Ureter (tissue), 1 donor: ENCODE measurements at places on chromosomes 2 and 18.

DNA sequence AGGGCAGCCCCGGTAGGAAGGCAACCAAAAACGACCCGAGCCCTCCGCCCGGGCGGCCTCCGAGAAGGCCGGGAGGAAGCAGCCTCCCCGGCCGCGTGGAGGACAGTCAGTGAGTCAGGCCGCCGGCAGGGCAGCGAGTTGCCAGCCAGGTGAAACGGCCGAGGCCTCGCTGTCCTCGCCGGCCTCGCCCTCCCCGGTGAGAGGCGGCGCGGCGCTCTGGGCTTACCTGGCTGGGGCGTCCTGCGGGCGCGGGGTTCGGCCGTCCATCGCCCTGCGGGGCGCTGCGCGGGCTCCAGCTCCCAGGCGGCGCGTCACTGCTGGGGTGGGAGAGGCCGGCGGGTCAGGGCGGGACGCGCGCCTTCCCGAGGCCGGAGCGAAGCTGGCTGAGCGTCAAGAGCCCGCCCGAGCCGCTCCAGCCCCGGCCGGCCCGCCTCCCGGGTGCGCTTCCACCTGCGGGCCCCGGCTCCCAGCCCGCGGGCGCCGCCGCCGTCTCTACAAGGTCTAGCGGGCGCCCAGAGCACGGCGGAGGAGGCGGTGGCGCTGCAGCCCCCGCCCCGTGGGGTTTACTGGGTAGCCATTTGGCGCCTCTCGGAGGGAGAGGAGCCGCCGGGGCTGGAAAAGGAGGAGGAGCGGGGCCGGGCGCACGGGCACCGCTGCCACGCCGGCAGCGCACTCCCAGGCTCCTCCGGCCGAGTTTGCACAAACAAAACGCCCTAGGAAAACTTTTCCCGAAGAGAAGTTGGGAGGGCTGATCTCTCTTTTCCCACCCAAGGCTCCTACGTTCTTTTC, 499 bp downstream of the COBLL1 start:
- peak; percentile 77 for DNase-seq

GRCh38 chr2:209147981-209148380, 275.9 kb upstream of the MAP2 start:
- DNase-seq = no peak

- no peak for DNase-seq
Measured at GRCh38 chr18:31325051-31325450, 7.1 kb downstream of the DSG1 start.

DNA sequence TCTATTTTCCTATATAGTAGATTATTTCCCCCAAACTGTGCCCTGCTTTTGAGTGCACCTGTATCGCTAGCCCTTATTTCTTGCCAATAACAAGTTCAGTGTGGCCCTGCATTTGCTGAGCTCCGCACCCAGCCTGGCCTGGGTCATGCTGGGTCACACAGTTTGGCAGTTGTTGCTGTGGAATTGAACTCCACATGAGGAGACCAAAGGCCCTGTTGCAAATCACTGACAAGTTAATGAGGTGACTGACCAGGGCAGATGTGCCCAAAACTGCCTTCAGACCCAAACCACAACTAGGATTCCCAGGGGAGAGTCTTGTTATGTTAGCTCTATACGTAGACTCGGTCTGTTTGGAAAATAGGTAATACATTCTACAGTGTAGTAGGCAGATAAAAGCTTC, 31.0 kb downstream of the COL4A4 start:
- DNase-seq = no peak

DNA sequence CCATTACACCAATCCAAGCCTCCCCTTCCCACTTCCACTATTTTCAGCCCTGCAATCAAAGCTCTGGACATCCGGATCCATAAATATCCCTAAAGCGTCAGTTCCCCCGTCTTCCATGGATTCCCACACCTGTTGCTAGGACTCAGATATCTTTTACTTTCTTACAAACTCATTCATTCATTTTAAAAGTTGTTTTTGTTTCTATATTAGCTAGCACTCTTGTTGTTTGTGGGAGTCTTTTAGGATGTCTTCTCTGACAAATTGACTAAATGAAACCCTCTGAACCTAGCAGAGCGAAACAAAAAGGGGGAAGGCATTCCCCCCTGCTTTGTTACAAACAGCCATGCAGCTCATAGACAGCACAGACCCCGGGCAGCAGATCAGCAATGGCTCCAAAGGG, 9.0 kb upstream of the NBAS start:
- no peak for DNase-seq
